ENCODE measurements at places on chromosomes 5 and 9.

DNA sequence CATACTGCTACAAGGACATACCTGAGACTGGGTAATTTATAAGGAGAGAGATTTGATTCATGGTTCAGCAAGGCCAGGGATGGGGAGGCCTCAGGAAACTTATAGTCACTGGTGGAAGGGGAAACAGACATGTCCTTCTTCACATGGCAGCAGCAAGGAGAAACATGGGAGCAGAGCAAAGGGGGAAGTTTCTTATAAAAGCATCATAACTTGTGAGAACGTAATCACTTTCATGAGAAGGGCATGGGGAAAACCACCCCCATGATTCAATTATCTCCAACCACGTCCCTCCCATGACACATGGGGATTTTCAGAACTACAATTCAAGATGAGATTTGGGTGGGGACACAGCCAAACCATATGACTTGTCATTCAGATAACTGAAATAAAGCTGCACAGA lies 100.9 kb downstream of the ST8SIA4 start:
- no peak for DNase-seq

DNA sequence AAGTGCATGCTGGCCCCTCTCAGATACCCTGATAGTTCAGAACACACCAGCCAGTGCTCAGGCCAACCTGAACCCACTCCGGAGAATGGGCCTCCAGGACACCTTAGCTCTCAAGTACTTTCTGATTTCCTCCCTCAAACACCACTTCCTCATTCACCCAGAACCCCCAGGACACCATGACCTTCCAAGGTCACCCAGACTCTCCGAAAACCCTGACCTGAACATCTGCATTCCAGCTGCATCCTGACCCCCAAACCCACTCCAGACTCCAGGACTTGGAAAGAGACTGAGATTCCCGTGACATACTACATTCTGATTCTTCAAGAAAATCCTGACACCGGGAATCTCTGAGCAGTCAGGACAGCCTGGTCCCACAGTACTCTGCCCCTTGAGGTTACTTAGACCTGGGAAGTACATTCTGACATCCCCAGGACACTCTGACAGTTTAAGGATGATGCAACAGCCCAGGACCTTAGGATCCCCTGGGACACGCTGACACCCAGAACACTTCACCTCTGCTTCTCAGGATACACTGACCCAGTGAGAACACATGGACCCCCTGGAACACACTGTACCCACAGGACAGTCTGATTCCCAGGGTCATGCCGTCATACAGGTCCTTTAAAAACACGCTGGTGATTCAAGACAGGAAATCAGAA lies 747 bp upstream of the PROP1 start:
- no peak for DNase-seq

DNA sequence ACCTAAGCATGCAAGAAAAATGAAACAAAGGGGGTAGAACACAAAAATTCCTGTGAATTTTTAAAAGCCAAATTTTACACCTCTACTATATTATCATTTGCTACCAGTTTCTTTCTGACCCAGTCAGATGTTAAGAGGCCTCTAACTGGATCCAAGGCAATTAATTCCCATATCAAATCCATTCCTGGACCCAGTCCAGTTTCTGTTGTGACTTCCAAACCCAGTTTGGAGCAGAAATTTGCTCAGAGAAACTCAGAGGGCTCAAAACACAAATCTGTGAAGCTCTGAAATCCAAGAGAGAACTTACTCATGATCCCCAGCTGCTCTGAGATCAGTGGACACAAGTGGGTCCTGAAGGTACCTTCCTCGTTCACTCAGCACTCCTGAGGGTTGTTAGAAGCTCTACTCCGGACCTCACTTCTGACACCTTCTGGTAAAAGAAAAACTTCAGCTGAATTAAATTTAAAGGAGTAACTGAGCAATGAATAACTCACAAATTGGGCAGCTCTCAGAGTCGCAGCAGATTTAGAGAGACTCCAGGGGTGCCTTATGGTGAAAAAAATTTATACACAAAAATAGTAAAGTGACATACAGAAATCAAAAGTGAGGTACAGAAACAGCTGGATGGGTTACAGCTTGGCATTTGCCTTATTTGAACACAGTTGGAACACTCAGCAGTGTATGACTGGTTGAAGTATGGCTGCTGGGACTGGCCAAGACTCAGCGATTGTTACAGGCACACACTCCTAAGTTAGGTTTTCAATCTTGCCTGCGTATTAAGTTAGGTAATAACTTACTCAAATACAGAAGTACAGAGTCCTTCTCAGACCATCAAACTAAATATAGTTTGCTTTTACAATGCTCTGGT lies 32.4 kb downstream of the INSL4 start:
- DNase-seq: no peak

GRCh38 chr5:10800852-10801251 lies 39.8 kb upstream of the DAP start:
- no peak for DNase-seq

DNA sequence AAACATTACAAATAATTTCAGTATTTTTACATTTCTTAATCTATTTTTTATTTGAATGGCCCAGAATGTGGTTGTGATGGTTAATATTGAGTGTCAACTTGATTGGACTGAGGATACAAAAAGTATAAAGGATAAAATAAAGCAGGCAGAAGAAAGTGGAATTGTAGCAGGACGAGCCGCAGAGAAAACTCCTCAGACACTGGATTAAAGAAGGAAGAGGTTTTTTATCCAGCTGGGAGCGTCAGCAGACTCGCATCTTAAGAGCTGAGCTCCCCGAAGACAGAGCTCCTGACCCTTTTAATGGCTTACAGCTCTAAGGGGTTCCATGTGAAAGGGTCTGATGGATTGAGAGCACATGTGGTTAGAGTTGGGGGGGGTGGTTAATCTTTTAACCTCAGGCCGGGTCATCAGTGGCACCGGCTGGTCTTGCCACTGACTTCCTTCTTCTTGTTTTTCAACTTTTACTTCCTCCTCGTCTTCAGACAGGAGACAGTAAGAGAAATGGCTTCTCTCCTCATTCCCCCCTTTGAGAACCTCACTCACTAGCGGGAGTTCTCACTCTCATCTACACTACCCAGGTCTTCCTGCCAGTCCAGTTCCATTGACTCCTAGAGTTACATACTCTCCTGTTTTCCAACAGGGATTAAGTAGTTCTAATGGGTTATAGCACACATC lies 80.0 kb downstream of the TMEM161B start:
- no peak for DNase-seq

GRCh38 chr5:32745317-32745716 lies 34.2 kb downstream of the NPR3 start:
- no peak for DNase-seq

DNA sequence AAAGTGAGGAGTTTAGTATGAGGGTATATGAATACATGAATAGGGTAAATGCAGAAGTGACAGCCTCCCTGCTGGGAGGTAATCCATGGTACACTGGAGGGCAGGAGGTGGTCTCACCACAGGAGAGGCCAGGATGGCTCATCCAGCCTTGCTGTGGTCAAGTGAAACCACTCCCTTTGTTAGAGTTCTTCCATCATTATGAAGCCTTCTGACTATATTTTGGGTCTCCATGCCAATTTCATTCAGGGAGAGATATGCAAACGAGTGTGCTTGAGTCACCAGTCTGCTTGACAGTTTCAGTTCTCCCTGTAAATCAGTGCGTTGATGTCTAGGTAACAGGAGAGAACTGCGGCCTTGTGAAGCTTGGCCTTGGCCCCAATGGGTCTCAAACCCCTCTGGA lies 16.4 kb downstream of the PPP3R2 start:
- DNase-seq: no peak

- no peak for DNase-seq
Measured at GRCh38 chr5:72130351-72130761, 23.1 kb downstream of the MAP1B start.

DNA sequence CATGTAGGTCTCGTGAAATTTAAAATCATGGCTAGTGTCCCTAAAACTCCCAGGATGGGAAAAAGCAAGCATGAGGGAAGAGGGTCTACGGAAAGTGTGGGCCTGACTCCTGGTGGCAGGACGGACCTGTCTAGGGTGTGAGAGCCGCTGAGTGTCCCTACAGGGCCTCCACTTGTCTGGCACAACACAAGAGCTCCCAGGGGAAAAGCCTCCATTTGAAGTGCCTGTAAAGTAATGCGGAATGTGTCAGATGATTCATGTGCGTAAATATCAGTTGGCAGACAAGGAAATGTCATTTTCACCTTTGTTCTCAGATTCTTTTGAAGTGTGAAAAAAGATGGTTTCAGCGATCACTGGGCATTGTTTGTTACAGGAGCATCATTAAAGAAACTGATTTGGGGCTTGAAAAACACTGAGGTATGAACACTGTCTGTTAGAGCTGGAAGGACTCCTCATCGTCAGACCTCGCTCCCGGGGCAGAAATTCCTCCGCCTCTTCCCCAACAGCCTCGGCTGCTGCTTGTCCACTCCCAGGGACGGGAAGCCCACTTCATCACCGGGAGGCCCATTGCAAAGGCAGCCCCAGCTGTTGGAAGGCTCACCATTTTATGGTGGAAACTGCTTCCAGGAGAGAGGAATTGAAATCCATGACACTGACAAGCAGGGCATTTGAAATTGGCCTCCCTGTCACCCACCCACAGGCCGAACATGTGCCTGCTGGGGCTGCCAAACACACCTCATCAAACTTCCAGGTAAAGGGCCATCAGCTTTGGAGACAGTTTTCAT lies 240.8 kb downstream of the FSTL4 start:
- no peak for DNase-seq

DNA sequence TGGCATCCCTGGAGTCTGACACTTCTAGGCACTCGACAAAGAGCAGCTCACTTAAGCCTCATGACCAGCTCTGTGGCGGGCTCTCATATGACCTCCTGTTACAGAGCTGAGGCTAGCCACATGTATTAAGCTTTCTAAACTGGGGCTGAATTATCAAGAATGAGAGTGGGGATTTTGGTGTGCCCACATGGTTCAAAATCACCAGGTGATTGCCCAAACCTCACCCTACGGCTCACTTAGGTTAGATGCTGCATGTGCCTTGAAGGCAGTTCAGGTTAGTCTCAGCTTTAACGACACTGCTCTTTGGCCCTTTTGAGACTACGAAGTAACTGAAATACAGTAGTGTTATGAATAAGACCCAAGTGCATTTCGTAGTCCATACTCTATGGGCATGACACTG lies 39.4 kb upstream of the SMIM32 start:
- DNase-seq: no peak

Data from stimulated activated CD4-positive, alpha-beta T cell treated with anti-CD3 and anti-CD28 coated beads, Interleukin-4, amount 100 ng/mL, for 48 hours (primary cell).